ENCODE measurements at places on chromosomes 3 and 15. TPM values are rescaled to one million over a fixed set of nuclear protein-coding genes. Genes with fewer than 3 reads are reported as not detected.

GRCh38 chr3:57977818-57978235 lies 30.4 kb upstream of the FLNB start:
- peak; percentile 75 for DNase-seq

DNA sequence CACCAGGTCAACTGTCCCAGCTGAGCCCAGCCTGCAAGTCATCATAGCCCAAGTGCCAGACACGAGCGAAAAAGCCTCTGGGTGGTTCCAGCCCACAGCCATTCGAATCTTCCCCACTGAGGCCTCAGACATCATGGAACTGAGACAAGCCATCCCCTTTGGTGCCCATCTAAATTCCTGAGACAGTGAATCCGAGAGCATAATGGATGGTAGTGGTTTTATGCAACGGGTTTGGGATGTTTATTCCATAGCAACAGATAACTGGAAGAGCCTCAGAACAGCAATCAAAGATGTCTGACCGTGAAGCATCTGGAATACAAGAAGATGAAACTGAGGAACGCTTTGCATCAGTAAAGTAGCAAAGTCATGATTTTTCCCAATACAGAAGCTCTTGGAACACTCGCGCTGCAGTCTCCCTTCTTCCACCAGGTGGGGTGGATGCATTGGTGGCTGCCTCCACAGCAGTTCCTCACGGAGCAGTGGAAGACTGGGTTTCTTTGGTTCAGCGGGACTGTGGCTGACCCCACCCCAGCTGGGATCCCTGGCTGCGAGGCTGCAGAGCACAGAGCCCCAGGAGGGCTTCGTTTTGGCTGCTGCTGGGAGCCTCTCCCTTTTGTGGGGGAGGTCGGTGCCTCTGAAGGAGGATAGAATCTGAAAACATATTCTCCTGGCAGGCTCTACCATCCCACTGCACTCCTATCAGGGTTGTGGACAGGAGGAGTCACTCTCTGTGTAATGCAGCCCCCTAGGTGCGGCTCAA lies 26.4 kb upstream of the PDE8A start:
- DNase-seq = peak; percentile 89

- peak; percentile 4 for DNase-seq
These were observed 139.6 kb downstream of the LRRK1 start for GRCh38 chr15:101058735-101059134.

Gene TEX264
- total RNA-seq = 40.2 TPM

Gene B4GALT4
- 16.1 TPM for total RNA-seq

- peak; percentile 63 for DNase-seq
These were observed 767 bp downstream of the GLT8D1 start for GRCh38 chr3:52704611-52705437.

DNA sequence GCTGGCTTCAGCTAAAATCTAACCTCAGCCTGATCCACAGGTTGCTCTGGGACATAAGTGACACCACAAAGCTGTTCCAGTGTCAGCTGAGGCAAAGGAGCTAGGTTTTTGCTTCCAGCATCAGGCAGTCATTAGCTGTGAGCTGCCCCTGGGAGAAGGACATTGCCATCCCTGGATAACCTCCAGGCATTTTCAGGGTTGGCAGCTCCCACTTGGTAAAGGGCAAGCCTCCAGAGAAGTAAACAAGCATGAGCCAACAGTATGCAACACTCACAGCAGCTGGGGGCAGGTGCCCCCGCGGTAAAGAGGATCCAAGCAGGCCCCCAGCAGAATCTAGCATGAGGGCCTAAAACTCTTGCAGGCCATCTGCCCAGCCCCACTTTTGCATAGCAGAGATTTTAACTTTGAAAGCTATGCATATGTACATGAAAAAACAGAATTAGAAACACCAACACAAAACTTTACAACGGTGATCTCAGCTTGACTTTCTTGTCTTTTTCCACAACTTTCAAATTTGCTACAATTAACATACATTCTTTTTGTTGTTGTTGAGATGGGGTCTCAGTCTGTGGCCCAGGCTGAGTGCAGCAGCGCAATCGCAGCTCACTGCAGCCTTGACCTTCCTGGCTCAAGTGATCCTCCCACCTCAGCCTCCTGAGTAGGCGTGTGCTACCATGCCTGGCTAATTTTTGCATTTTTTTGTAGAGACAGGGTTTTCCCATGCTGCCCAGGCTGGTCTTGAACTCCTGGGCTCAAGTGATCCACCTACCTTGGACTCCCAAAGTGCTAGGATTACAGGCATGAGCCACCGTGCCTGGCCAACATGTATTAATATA lies 83.8 kb upstream of the TPM1 start:
- no peak for DNase-seq

DNA sequence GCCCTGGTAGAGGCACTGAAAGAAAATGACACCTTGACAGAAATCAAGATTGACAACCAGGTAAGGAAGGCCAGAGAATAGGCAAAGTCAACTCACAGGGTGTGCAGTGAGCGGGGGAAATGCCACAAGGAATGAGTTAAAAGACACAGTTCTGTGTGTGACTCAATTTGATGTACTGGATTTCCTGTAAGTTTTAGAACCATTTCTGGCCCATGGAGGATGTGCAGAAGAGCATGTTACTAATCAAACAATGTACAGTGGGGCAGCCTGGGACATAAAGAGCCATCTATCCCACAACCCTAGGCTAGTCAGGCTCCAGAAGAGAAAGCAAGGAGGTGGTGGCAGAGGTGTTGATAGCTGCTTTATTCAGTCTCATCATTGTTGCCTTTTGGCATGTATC lies 31.2 kb upstream of the TMOD3 start:
- no peak for DNase-seq

GRCh38 chr3:35598804-35599203 lies 40.5 kb upstream of the ARPP21 start:
- DNase-seq = no peak

- DNase-seq = peak; percentile 74
These were observed 1.5 kb downstream of the C2CD4A start for GRCh38 chr15:62068071-62068809.

Gene PEX5L
- total RNA-seq = 2.4 TPM

Gene C3orf52
- total RNA-seq = 66.9 TPM

GRCh38 chr15:77819851-77820728 lies 187.4 kb upstream of the LINGO1 start:
- peak; percentile 74 for DNase-seq

Gene ZNF80
- not detected for total RNA-seq
